ENCODE measurements at places on chromosomes 3 and 15. TPM values are rescaled to one million over a fixed set of nuclear protein-coding genes. Genes with fewer than 3 reads are reported as not detected.

GRCh38 chr3:15007681-15008141, 57.4 kb downstream of the MRPS25 start:
- peak; percentile 30 for DNase-seq

DNA sequence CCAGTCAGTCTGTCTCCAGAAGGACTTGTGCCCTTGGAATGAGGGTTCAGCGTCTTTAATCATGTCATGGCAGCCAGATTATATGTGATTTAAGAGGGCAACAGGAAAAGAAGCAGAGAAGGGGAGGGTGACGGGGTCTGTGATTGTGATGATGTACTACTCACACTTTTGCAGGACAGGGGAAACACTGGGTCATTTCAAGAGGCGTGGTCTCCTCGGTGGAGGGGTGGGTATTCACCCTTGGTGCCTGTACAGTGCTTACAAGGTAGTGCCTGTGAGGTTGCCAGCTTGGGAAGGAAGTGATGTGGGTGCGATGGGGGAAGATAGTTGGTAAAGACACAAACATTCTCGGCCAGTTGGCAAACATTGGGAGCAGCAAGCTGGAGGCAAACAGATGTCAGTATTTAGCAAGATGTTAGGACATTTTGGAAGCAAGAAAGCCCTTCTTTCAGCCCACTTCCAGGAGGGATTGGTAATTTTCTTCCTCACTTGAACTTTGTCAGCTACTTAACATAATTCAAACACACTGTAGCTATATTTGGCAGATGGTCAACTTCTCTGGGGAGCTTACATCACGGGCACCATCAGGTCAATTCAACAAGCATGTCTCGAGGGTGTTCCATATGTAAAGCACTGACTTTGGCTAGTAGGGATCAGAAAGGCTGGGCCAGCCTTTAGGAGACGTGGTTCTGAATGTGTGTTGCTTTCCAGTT, 71.4 kb upstream of the ROPN1 start:
- no peak for DNase-seq

- no peak for DNase-seq
Observed at GRCh38 chr3:181464033-181464694, 247.6 kb upstream of the SOX2 start.

DNA sequence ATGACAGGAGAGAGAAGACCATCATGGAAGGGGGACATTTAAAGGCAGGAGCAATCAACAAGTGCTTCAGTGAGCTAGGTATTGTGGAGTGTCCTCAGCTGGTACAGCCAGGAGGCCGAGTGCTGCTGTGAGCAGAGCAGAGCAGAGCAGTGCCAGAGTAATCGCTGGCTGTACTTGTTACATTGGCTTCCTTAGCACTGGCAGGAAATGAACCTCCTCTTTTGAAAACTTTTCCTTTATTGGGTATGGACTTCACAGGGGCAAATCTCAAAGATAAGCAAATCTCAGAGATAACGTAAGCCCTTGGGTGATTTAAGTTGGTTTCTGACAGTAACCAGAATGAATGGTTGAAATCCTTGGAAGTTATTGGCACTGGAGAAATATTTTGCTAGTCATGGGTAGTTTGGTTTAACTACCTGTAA, 2.1 kb downstream of the SH3GL3 start:
- DNase-seq: no peak

GRCh38 chr3:129663045-129663446, 56.6 kb upstream of the PLXND1 start:
- peak; percentile 90 for DNase-seq

- DNase-seq: peak; percentile 10
Observed at GRCh38 chr3:46162975-46163555, 45.0 kb downstream of the CCR1 start.

GRCh38 chr3:17070161-17070959, 185.6 kb downstream of the PLCL2 start:
- peak; percentile 84 for DNase-seq

- no peak for DNase-seq
Observed at GRCh38 chr15:38878926-38879325, 314.3 kb upstream of the RASGRP1 start.

DNA sequence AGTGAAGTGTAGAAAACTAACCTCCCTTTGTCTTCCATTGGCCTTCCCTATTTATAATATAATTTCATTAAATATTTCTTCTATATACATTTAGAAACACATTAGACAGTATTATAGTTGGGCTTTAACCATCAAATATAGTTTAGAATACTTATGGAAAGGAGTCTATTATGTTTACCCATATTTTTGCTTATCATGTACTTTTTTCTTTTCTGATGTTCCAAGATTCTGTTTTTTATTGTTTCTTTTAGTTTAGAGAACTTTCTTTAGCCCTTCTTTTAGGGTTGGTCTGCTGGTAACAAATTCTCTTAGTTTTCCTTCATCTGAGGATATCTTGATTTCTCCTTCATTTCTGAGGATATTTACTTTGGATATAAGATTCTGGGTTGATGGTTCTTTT, 23.7 kb downstream of the SH3GL3 start:
- no peak for DNase-seq

DNA sequence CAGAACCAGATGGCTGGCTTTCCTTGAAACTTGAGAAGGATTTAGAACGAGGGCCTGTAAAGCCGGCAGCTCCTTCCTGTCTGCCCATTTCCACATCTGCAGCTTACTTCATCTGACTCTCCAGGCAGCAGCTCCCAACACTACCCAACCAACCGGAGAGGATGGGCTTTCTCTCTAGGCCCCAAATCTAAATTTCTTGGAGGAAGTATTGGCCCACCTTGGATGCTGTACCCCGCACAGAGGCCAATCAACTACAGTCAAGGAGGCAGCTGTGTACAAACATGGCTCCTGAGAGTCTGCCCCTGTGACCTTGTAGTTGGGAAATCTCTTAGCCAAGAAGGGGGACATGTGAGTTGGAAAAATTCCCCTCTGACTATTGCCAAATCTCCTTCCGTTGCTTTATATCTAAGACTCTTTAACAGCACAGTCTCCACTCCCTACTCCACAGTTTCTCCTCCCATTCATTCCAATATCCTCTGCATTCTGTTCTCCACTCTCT, 8.0 kb upstream of the ACAP2 start:
- no peak for DNase-seq

GRCh38 chr15:93361703-93362102, 272.7 kb upstream of the RGMA start:
- no peak for DNase-seq

DNA sequence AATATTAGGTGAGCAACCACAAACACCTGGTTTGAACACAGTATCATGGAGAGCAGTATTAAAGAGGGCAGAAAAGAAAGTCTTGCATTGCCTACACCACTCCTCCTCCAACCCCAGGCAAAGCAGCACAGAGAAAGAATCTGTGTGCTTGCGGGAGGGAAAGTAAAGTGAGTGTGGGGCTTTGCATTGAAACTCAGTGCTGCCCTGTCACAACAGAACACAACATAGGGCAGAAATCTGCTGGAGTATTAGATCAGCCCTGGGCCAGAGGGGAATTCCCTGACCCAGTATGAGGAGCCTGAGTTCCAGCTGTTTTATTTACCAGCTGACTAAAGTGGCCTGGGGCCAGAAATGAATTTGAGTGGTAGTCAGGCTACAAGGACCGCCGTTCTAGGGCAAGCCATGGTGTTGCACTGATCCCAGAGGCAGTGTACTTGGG, 75.5 kb downstream of the SPATA16 start:
- DNase-seq: peak; percentile 25

DNA sequence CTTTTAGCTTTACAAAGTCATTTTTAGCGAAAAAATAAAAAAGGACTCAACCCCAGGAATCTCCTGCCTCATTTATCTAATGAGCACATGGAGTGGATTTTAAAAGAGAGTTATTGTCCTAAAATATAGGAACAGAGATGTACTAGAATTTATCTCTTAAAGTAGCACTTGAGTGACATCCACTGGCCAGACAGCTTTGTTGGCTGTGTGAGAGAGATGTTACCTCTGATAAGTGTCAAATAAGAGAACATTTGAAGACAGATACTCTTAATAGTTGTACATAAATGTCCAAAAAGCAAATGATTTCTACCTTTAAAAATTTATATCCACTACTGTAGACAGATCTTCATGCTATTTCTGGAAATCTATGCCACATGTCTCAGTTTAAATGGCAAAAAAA, 12.3 kb upstream of the MFSD1 start:
- peak; percentile 52 for DNase-seq

GRCh38 chr3:169391672-169392071, 271.8 kb downstream of the MECOM start:
- no peak for DNase-seq

DNA sequence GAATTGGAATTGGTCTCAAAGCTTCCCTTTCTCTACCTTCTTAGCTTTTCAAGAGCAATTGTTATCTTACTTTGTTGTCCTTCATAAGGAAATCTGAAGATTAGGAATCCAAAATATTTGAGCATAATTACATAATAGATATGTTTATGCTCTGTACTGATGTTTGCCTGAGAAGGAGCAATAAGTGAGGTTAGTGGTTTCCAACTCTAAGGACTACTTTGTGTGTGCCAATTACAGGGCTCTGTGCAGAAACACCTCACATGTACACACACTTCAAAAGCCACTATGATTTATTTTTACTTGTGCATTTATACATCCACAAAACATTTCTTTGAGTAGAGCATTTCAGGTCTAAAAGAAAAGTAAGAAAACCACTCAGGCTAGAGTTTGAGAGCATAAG, 49.9 kb downstream of the MME start:
- DNase-seq: no peak

DNA sequence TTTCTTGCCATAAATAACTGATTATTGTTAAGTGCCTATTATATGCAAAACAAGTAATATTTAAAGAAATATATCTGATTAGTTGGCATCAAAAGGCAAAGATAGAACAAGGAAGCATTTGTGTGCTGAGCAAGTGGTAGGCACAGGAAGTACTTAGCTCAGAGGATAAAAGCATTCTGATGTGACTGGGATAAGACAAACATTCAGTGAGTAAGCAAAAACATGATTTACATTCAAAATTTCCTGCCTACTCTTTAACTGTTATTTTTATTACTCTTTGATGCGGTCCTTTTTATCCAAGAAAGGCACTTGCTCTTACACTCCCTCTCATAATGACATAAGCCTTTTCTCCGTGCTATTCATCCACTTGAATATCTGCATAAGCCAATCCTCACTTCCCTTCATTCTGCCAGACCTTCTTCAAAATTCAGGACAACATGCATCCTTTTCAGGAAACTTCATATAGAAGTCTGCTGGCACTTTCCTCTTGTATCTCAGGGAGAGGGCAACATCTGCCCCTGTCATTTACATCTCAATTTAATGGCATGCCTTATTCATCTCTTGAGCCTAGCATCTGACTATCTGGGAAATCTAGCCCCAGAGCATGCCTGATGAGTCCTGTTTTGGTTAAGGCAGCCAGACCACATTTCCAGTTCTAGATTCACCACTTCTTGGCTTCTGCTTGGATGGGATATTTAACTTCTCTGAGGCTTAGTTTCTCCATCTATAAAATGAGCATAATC, 478.2 kb upstream of the ROBO2 start:
- DNase-seq: no peak

- DNase-seq: no peak
Observed at GRCh38 chr3:187929112-187929816, 184.0 kb upstream of the BCL6 start.

GRCh38 chr3:171347301-171348039, 112.7 kb downstream of the TNIK start:
- peak; percentile 53 for DNase-seq

- DNase-seq: peak; percentile 97
Observed at GRCh38 chr3:14431917-14432834, 29.8 kb downstream of the SLC6A6 start.

DNA sequence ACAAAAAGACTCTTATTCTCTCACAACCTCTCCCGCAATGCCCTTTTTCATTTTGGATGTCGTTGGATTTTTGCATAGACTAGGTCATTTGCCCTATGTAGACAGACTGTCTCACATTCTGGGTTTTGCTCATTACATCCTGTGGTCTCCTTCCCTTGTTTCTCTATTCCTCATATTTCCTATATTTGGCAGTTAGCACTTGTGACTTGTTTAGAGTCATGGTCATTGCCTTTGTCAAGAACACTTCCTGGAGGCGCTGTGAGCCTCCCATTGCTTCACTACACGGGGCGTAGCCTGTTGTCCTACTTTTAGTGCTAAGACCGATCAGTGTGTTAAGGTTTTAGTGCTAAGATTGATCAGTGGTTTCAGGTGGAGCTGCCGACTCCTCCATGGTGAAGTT, 16.1 kb upstream of the TATDN2 start:
- DNase-seq: no peak

DNA sequence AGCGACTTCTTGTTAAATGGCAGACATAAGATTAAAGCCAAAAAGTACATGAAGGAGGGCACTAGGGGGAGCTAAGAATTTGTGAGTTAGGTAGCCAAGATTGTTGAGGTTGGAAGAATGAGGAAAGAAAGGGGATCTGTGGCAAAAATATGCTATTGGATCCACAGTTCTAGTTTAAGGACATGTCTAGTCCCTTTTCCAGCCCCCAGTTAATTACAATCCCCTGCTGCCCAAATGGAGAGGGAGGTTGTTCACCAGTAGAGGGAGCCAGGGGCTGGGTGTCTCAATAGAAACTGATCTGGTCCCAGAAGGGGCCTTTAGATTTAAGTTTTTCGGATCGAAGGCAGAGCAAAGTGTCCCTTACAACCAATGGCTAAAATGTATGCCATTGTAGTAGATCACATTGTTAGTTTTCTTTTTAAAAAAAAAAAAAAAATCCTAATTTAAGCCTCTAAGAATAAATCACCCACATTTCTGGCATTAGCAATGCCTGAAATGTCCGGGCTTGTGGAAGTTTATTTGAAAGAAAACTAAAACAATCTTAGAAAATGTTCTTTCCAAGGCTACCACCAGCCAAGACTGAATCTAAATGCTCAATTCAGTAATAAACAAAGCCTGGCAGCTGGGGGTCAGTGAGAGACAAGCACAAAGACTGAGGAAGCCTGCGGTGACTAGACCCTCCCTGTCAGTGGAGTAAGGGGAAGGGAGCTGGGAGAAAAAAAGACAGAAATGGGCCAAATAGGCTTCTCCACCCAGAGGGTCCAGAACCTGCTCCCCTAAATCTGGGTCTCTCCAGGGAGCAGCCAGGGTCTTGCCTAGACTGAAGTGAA, 7.1 kb downstream of the COL8A1 start:
- peak; percentile 36 for DNase-seq

DNA sequence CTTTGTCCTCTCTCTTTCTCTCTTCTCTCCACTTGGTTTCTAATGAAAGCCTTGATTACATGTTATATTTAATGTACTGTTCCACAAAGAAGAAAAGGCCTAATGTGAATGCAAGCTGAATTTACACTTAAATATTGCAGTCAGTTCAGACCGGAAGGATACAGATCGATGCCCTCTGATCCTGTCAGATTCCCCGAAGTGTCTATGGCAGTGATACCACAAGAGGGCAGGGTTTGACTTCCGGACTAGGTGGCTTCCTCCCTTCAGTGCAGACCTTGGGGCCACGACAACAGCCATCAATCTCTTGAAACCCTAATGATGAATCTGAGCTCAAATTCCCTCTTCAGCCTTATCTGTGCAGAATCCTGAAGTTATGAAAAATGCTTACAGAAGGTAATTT, 29.5 kb downstream of the AGTR1 start:
- DNase-seq: peak; percentile 27

Gene GOLGA6D
- total RNA-seq: not detected

Gene GCNT3
- 2.6 TPM for total RNA-seq

Gene CKMT1A
- not detected for total RNA-seq

Gene BSN
- total RNA-seq: 0.12 TPM

Gene FAM107A
- not detected for total RNA-seq

Gene HCLS1
- 0.24 TPM for total RNA-seq

Gene SCG5
- total RNA-seq: 0.76 TPM

Gene ATP13A5
- not detected for total RNA-seq

Gene SH2D7
- total RNA-seq: not detected

Gene SERPINI2
- total RNA-seq: not detected
